ENCODE measurements at places on chromosomes 3 and 15.

DNA sequence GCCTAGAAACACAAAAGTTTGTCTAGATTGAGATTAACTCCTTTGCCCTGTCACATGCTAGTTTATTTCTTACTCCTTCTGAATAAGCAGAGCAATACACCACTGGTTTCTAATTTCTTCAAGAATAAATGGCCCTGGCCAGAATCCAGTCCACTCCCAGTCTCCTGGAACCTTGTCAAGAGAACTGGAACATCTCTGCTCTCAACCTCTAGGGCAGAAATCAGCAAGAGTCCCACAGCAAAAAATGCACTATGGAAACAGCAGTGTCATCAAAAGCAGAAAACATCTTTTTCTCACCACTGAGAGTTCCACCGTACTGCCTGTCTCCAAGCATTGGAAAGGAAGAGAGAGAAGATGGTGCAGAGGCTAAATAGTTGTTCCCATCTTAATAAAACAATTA, 35.9 kb upstream of the PPP2R3A start:
- peak; percentile 37 for DNase-seq

- peak; percentile 45 for DNase-seq
Observed at GRCh38 chr15:65411465-65412071, 11.2 kb downstream of the IGDCC4 start.

GRCh38 chr15:45604326-45604725, 17.1 kb downstream of the BLOC1S6 start:
- no peak for DNase-seq

GRCh38 chr3:46325645-46326300, 28.1 kb upstream of the CCR2 start:
- DNase-seq = no peak

- DNase-seq = peak; percentile 44
Observed at GRCh38 chr3:159839561-159840379, 148.9 kb upstream of the IL12A start.

- DNase-seq = peak; percentile 90
Observed at GRCh38 chr15:74208901-74209559, 6.4 kb upstream of the STRA6 start.

- DNase-seq = peak; percentile 75
Observed at GRCh38 chr3:3665546-3665945, 133.7 kb upstream of the LRRN1 start.

DNA sequence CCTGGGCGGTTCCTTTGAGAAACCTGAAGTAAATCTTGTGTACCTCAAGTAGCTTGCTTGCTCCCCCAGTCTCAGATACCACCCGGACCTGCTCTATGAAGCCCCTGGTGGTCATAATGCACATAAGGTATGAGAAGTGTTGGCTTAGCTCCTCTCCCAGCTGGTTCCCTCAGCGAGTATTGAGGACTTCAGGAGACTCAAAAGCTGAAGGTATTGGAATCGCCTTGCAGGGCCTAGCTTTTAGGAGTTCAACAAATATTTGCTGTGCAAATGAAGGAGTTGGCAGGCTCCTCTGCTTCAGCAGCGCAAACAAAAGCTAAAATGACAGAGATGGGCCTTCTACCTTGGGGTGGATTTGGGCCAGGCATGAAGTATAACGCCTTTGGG, 1.7 kb downstream of the CMTM8 start:
- DNase-seq = no peak

- DNase-seq = no peak
Observed at GRCh38 chr3:150218841-150219240, 189.3 kb upstream of the TSC22D2 start.

- no peak for DNase-seq
Observed at GRCh38 chr3:42505849-42506410, 3.5 kb downstream of the VIPR1 start.

DNA sequence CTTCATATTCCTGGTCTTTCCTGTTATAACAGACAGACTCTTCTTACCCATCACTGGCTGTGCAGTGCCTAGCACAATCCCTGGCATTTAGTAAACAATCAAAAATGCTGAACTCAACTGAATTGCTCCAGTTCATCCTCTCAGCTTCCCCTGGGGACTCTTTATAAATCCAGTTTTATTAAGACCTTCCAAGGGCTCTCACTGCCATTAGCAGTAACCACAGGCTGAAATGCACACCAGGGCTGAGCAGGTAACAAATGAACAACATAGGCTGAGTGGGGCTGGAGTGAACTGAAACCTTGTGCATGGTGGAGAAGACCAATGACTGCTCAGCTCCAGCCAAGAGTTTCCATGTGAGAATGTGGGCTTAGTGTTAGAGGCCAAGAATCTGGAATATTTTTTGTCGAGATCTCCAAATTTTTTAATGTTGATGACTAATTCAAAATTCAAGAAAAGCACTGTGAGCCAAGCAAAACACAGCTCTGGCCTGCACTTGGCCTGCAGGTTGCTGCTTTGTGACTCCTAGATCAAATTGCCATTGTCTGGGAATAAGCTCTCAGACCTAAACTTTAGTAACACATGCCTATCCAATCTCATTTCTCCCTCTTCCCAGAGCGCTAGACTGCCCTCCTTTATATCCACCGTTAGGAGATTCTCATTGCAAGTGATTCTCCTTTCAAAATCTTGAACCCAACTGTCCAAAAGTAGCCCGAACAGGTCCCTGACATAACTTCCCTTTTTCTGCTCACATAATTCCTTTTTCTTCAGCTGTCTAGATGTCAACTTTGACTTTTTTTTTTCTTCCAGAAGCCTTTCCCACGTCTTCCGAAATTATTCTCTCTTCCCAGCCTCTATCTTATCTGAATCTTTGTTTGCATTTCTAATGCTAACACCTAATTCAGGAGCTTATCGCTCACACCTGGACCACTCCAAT, 7.4 kb downstream of the SQOR start:
- peak; percentile 86 for DNase-seq

DNA sequence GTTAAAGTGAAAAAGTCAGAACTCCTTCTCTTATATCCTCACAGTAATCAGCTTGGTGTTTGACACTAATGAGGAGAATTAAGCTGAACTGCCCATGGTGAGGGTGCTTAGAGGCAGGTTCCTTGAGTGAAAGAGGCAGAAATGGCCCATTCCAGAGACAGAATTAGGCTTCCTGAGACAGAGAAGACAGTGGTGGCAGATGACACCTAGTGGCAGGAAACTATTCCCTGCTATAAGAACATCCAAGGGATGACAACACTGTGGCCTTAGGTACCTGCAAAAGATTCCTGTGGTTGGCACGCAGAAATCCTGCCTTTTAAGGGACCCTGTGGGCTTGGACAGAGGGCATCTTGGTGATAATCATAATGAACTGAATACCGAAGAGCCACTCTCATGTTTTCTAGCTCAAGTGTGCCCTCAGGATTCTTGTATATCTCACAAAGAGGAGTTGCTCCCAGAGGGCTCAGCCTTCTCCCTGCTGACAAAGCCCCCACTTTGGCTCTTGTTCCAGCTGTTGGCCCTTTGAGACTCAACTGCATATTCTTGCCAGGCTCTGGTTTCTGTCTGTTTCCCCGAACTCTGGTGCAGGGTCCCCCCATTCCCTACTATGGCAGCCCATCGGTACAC, 56.0 kb downstream of the KBTBD12 start:
- DNase-seq = peak; percentile 20

- peak; percentile 99 for DNase-seq
Observed at GRCh38 chr3:133943639-133944141, 48.0 kb upstream of the RAB6B start.

DNA sequence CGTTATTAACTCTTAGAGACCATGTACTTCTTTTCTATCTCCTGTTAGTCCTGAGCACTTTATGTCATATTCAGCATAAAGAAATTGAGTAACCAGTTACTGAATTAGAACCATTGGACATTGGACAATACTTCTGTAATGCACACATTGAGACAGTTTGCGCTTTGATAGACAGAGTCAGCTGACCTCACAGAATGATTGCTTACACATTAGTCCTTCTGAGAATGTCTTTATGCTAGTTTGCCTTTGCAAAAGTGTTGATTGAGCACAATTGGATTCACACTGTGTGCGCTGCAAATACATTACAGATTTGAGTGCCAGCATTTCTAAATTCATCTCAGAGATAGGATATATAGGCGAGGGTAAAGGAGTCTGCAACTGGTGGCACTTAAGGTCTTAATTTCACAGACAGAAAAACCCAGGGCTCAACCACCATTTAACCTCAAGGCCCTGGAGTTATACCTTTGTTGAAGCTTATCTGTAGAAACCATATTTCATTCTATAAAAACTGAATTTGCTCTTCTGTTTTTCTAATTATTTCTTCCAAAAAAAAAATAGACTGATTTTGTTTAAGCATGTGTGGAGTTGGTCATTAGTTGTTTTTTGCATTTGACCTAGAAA, 3.8 kb downstream of the SERPINI1 start:
- DNase-seq = no peak

DNA sequence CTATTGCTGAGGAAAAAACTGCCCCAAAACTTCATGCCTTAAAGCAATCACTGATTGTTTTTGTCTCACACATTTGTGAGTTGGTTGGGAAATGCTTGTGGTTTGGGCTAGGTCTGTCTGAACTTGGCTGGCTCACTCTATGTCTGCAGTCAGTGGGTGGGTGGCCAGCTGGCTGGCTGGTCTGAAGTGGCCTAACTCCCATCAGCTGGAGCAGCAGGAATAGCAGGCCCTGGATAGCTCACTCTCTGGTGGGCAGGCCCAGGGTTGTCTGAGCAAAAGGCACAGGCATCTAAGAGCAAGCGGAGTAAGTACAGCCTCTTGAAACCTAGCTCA, 37.7 kb upstream of the PRR20G start:
- DNase-seq = peak; percentile 31

- no peak for DNase-seq
Observed at GRCh38 chr3:55623786-55624185, 136.7 kb upstream of the WNT5A start.

- DNase-seq = no peak
Observed at GRCh38 chr15:84886211-84886983, 1.9 kb downstream of the SLC28A1 start.

DNA sequence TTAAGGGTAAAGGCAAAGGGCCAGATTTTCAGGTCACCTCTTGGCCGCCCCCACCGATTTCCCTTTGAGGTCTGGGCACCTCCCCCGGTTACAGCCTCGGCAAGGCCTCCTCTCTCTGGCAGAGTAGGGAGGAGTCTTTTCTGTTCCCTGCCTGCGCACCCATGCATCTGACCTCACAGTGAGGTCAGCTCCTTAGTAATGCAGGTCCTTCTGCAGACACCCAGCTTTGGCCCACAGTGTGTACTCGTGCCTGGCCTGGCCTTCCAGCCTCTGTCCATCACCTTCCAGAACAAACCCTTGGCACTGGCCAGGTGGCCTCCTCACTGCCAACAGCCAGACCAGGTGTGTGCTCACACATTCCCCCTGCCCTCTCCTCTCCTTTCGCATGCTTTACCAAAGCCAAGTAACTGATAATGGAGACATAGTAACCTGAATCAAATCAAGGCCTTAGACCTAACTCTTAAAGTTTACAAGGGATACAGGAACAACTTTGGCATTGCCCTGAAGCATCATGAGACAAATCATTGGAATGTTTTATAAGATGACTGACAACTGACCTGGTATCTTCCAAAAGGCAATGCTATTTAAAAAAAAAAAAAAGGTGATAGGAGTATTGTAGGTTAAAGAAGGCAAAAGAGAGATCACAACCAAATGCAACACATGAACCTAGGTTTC, 61.3 kb downstream of the CORO2B start:
- DNase-seq = no peak

DNA sequence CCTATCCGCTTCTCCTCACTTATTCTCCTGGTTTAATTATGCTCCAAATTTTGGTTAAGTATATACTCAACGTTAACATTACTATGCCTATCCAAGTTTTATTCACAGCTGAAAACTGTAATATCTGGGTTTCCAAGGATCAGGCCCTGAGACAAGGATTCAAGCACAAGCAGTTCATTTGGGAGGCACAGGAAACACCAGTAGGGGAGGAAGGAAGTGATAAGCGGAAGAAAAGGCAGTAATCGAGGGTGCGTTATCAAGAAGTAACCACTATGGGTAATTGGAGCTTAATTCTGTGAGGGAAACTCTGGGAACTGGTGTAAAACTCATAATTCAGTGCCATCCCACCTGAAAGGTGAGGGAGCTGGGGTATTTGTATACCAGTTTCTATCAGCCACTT, 120.3 kb downstream of the KCNAB1 start:
- DNase-seq = no peak

DNA sequence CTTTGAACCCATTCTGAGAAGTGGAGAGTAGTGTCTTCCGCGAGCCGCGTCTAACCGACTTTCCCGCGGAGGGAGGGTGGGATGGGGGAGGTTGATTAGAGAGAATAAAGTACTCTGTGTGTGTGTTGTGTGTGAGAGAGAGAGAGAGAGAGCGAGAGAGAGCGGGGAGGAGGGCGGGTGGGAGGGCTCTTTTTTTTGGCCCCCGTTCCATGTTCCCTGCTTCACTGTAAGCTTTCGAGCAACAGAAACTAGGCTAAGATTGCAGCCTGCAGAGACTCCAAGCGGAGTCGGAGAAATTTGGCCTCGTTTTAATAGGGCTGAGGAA, 1.6 kb upstream of the MEIS2 start:
- peak; percentile 74 for DNase-seq

DNA sequence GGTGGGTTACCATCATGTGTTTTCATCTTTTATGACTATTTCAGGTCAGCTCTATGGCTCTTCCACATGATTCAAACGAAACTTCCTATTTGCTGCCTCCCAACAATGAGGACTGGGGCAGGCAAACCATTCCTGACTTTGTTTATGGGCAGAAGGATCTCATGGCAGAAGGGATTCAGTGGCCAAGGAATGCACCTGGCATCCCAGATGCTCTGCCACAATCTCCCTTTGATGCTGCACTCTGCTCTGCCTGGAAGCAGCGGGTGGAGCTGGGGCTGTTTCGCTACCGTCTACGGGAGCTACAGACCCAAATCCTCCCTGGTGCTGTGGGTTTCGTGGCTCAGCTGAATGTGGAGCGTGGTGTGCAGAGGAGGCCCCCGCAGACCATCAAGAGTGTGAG, 6.8 kb downstream of the GDPGP1 start:
- DNase-seq = no peak

GRCh38 chr3:10563396-10563795, 58.0 kb upstream of the ATP2B2 start:
- DNase-seq = no peak

DNA sequence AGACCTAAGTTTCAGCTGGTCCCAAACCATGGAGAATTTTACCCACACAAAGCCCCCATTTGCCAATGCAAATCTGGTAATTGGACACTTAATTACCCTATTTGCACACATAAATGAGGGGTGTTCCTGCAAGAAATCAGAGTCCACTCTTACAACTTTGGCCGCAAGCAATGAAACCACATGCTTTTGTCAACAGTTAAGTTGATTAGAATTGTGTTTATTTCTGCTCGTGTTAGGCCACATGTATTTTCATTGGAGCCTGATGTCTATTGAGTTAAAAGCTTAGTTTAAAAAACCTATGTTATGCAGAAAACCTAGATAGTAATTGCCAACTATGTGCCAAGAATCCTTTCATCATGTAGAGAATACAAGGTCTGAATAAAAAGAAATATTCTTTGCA, 153.8 kb upstream of the CMC1 start:
- DNase-seq = no peak

DNA sequence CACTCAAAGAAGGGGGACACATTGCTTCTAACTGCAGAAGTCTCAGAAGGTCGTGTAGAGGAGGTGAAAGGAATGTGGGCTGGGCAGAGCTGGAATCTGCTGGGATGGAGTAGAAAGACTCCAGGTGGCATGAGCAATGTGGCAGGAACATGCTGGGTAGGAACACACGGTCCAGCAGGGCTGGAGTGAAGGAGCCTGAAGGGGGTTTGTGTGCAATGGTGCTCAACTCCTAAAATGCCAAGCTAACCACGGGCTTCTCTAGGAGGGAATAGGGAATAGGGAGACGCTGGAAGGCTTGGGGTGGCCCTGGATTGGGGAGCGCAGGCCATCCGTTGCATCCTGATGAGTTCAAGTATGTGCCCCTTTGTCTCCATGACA, 253.8 kb downstream of the FAM43A start:
- DNase-seq = no peak

- DNase-seq = no peak
Observed at GRCh38 chr3:183508821-183509220, 46.7 kb downstream of the KLHL6 start.
